Activated CD8-positive, alpha-beta memory T cell treated with anti-CD3 and anti-CD28 coated beads for 48 hours (primary cell): ENCODE measurements at places on chromosomes 6 and 20.

- DNase-seq, result no peak
These were observed 5.5 kb upstream of the ABCF1 start for GRCh38 chr6:30565772-30566171.

DNA sequence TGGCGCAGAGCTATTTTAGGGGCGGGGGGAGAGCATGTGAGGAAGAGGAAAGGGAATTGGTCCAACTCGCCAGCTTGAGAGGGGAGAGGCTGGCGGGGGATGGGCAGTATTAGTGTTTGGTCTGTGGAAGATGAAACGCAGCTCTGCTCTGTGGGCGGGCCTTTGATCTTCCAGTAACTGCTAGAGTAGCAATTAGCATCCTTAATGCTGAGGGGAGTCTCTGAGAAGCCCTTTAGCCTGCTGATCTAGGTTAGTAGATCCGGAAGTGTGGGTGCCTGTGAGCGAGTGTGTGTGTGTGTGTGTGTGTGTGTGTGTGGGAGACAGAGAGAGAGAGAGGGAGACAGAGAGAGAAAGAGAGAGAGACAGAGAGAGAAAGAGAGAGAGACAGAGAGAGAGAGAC, 117.2 kb upstream of the BACH2 start:
- DNase-seq, result no peak

DNA sequence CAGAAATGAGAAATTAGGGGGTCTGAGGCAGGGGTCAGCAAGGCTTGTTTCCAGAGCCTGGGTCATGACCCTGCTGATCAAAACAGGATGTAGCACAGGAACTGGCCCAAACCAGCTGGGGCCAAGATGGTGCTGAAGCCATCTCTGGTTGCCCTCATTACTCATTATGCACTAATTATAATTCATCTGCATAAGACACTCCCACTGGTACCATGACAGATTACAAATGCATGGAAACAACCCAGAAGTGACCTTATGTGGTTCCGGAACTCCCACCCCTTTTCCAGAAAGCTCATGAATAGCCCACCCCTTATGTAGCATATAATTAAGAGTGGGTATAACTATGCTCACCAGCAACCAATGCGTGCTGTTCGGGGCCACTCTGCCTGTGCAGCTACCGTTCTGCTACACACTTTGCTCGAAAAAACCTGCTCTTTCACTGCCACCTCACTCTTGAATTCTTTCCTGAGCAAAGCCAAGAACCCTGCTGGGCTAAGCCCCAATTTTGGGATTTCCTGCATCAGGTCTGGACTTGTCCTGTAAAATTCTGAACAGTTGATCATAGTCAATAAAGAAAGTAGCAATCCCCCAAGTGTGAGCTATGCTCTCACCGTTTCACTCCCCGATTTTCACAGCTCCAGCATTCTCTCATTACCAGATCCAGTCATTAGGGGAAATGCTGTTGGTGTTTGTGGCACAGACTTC, 122.3 kb downstream of the WDR27 start:
- DNase-seq, result no peak

GRCh38 chr6:6892744-6893583, 214.8 kb upstream of the RREB1 start:
- no peak for DNase-seq

GRCh38 chr6:75611702-75612375, 10.2 kb downstream of the SENP6 start:
- DNase-seq, result peak; percentile 21

DNA sequence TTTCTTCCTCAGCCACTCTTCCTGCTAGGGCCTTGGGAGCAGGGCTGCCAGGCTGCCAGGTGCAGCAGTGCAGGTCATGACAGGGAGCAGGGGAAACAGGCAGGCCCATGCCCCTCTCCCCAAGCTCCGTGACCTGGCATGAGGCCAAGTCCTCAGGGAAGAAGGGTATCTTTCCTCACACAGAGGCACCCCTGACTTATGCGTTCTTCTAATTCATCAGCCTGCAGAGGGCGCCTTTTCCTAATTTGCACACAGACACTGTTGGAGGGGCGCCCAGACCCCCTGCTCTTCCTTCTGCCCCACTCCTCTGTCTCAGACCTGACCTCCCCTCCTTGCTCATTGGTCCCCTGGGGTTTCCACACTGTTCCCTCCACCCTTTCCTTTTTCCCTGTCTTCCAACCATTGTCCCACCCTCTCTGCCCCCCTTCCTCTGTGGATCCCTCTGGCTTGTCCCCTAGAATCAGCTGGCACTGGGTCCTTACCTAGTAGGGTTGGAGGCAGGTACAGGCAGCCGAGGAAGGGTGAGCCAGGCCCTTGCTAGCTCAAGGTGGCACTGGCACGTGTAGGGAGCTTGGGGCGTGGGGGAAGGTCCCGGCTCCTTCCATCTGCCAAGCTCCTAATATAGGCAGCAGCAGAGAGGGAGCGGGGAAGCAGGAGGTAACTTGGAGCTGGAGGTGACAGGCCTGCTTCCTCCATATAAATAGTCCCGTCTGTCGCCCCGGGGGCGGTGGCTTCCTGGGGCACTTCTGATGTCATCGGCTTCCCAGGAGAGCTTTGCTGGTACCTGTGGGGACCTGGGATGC, 154.9 kb upstream of the MLN start:
- DNase-seq, result no peak

DNA sequence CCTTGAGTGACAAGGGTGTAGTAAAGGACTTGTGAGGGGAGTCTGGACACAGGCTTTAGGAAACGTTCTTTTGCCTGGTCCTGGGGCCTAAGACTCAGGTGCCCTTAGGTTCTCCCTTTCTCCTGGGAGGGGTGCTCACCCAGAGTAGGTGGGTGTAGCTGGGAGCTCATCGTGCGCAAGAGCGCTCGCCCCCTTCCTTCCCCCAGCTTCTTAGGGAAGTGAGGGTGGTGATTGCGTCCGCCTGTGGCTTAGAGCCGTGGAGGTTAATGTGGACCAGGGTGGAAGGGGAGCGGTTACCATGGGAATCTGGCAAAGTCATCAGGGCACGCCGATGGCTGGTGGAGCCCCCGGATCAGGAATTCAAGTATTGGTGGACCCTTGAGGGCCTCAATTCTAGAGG, 3.3 kb upstream of the AARS2 start:
- no peak for DNase-seq

DNA sequence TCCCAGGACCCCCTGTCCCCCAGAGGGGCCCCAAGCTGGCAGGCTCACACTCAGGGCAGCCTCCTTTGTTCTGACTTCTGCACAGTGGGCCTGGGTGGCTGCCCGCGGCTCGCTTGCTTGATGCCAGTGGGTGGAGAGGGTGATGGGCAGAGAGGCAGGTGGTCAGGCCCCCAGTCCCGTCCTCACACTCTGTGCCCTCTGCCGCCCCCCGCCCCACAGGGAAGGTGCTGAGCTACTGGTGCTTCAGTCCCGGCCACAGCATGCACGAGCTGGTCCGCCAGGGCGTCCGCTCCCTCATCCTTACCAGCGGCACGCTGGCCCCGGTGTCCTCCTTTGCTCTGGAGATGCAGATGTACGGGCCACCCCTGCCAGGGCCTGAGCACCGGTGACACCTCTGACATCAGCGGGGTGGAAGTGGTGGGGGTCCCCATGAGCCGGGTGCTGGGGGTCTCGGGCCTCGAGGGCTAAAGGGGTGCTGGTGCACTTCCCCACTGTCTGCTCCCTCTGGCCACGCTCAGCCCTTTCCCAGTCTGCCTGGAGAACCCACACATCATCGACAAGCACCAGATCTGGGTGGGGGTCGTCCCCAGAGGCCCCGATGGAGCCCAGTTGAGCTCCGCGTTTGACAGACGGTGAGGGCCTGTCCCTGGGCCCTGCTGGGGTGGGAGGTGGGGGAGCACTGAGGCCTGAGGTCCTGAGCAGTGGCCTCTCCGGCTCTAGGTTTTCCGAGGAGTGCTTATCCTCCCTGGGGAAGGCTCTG, 8.9 kb upstream of the TNFRSF6B start:
- DNase-seq, result no peak

GRCh38 chr6:12585497-12585958, 131.0 kb upstream of the PHACTR1 start:
- DNase-seq, result no peak

DNA sequence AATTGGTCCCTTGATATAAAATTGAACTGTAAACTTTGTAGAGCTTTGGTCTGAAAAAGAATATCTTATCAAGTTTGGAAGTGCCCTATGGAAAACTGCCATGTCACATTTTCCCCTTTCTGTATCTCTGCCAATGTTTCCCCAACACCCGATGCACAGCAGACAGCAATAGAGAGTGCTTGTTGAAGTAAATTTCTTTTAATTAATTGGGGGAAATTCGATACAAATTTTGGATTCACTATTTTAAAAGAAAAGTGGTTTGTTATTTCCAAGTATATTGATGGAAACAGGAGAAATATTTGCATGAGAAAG, 208.1 kb downstream of the OGFRL1 start:
- DNase-seq, result no peak

DNA sequence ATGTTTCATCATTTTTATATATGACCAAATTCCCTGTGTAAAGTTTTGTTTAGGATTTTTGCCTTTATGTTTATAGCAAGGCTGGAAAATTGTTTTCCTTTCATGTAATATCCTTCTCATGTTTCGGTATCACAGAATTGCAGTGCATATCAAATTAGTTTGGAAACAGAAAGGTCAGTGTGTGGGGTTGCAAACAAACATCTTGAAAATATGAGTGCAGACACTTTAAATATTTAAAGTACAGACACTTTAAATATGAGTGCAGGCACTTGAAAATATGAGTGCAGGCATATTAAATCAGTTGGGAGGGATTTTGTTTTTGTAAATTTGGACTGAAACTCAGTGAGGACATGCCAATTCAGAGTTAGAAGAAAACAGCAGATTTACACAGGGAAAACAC, 6.5 kb downstream of the SLPI start:
- DNase-seq, result no peak

DNA sequence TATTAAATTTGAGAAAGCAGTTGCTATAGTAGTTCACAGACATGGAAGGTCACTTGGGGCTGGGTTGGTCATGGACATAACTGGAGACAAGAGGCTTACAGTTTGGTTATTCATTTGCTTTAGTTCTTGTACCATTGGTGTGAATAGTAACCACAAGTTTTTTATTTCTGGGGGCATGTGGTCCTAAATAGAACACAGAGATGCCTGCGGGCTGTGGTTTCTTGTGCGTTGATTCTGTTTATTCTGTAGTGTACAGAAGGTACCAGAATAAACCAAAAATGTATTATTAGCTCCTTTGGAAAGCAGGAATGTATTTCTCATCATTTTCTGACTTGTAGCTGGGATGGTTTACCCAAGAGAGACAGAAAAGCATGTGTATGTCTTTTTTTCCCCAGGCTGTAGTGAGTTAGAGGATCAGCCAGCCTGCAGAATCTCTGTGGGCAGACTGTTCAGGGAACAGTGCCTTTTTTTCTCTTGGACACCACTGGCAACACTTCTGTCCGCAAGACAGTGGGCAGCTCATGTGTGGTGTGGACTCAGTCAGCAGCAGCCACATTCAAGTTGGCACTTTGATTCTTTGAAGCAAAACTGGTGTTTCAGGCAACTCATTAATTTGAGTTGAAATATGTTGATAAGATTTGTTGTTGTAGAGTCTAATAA, 122.1 kb downstream of the LRRC1 start:
- DNase-seq, result no peak

DNA sequence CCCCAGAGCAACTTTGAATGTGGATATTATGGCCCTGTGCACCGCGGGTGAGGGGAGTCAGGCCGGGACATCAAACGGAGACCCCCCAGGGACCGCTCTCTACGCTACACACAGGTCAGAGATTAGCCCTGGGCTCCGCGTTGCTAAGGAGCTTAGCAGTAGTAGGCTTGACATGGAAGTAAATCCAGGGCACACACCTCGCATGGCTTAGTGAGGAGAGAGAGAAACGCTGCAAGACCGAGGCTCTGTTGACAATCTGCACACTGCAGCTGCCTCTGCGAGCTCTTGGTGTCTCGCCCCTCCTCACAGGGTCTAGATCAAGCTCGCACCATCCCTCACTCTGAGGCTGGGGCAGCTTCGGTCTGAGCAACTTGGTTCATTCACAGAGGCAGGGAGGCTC, 116.1 kb upstream of the CDH4 start:
- no peak for DNase-seq

DNA sequence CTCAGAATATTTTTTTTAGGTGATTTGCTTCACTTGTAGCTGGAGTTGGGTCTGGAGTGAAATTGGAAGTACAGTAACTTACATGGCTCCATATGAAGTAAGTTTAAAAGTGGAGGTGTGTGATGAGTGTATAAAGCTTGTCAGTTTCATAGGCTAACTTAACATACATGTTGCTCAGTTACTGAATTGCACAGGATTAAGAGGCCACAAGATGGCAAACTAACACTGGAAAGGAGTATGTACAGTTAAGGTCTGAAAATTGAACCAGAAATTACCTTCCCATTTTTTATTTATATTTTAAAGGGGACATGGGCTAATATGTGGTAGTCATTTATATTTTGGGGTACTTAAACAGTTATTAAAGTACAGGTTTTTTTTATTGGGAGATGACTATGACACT, 45.3 kb upstream of the SMIM8 start:
- DNase-seq, result no peak

- DNase-seq, result no peak
These were observed 9.1 kb downstream of the PKIB start for GRCh38 chr6:122619309-122619708.

- no peak for DNase-seq
These were observed 14.7 kb downstream of the UST start for GRCh38 chr6:148761527-148762011.

DNA sequence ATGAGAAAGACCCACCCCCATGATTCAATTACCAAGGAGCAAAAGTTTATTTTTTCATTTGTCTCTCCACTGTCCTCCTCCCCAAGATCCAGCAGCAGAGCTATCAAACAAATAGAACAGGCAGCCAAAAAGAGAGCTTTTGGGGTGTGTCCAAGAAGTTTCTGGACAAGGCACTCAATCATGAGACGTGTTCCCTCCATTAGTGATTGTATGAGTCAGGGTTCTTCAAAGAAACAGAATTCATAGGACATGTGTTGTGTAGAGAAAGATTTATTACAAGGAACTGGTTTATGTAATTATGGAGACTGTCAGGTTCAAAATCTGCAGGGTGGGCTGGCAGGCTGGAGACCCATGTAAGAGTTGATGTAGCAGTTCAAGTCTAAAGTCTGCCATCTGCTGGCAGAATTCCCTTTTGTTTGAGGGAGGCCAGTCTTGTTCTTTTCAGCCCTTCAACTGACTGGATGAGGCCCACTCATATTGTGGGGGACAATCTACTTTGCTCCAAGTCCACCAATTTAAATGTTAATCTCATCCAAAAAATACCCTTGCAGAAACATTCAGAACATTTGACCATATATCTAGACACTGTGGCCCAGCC, 248.1 kb upstream of the OPRM1 start:
- DNase-seq, result no peak

- no peak for DNase-seq
These were observed 264.5 kb downstream of the CDH4 start for GRCh38 chr20:61516346-61517208.

GRCh38 chr6:29965563-29965872, 23.2 kb downstream of the HLA-A start:
- no peak for DNase-seq
